Stomach (tissue), 19 donors: ENCODE measurements at places on chromosomes 1 and 21.

DNA sequence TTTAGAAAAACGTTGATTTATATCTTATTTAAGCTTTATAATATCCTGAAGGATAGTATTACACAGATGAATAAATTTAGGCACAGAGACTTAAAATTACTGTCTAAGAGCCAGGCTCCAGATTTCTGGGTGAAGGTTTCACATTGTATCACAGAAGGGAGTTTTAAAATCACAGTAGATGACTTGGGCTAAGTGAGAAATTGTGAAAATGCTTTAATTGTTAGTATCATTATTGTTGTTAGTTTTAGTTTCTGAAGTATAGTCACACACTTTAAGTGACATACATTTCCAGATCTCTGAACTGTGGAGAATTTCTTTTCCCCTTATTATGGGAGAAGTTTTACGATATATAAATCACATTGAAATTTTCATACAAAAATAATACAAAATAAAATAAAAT, 83.5 kb downstream of the NDUFS5 start:
- no peak for DNase-seq

- no peak for DNase-seq
These were observed 89.9 kb upstream of the SLC2A1 start for GRCh38 chr1:43048601-43049011.

DNA sequence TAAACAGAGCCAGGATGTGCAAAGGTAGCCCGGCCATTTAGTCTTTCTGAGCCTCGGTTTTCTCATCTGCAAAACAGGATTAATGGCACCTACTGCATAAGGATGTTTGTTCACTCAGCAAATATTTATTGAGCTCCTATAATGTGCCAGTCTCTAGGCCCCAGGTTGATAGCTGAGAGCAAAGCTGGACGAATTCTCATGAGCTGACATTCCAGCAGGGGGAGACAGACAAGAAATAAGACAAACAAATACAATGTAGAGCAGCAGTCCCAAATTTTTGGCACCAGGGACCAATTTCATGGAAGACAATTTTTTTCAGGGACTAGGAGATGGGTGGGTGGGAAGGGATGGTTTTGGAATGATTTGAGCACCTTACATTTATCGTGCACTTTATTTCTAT, 74.3 kb upstream of the PAX7 start:
- no peak for DNase-seq

- no peak for DNase-seq
These were observed 1518.9 kb upstream of the B3GALT2 start for GRCh38 chr1:194705123-194705854.

- DNase-seq, result no peak
These were observed 42.7 kb downstream of the APP start for GRCh38 chr21:26127918-26128317.

DNA sequence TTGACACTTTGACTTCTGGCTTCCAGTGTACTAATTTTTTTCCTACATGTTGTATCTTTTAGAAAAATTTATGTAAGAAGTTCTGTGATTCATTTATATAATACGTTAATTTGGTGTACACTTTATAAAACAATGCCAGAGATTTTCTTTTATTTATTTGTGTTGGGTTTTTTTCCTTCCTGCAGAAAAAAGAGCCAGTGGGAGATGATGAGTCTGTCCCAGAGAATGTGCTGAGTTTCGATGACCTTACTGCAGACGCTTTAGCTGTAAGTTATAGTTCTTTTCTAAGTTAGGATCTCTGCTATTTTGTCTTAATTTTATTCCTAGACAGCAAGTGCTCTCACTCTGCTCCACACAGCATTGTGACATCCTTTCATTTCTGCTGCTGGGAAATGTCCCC, 14.4 kb downstream of the SARS1 start:
- no peak for DNase-seq

DNA sequence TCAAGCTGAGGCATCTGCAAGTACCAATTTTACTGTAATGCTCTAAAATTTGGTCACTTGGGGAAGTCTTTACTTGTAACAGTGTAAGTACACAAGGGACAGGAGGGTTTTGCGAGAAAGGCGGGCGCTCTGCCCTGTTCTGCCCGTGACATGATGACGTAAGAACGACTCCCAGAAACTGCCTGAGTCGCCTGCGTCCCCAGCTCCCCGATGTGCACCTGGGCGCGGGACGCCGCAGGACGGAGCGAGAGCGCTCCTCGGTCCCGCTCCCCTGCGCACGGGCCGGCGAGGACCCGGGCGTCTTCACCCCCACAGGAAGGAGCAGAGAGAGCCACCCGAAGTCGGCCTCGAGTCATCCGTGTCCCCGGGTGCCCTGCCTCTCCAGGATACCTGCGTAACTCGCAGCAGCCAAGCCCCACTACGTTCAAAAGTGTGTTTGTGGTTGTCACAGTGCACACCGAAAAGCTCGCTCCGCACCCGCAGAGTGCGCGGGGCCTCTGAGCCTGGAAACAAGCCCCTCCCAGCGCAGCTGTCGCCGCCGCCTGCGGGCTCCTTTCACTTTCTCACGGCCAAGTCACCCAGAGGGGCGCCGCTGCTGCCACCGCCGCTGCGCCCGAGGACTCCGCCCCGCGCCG, 3.3 kb upstream of the ZBTB18 start:
- DNase-seq, result peak; percentile 90

DNA sequence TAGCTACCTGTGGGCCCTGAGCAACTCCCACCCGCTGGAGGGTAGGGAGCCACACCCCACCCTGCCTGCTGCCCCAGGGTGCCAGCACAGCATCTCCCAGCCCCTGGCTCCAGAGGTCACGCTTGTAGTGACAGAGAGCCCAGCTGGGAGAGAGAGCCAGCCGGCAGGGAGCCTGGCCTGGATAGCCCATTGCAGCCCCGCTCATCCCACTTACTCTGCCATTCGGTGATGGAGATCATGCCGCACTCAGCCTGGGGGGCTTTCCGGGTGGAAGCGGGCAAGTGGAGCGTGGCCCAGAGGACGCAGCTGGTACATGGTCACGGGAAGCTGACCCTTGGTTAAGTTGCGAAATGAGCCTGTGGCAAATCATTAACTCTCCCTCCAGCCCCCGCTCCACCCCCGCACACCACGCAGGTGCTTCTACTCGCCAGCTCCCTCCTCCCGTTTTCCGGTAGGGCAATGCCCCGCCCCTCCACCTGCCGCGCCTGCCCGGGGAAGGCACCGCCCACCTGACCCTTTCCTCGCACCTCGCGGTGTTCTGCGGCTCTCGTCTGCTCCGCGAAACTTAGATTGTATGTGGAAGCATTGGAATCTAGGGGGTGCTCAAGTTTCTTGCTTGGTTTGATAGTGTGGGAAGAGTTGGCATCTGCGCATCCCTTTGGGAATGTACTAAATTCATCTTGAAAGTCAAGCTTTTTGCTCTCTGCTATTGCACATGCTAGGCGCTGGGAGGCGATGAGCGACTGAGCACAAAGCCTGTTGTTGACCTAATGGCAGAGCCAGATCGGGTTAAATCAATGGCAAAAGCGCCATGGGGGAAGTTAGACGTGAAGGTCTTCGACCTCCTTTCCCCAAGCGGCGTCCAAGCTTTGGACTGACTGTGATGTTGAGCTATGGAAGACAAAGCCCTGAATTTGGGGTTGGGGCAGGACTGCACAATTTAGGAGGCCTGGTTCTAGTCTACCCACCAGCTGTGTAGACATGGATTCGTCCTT, at the start of gene GOLT1A:
Gene GOLT1A, minus strand, starts transcription at position 321 of the 995 bp plus-strand sequence. Its CDS starts 82 bp downstream, at position 239.
- peak; percentile 95 for DNase-seq

GRCh38 chr1:34858901-34859445, 576 bp downstream of the SMIM12 start:
- no peak for DNase-seq

- DNase-seq, result peak; percentile 30
These were observed 4.3 kb downstream of the TRIM46 start for GRCh38 chr1:155177918-155178281.

DNA sequence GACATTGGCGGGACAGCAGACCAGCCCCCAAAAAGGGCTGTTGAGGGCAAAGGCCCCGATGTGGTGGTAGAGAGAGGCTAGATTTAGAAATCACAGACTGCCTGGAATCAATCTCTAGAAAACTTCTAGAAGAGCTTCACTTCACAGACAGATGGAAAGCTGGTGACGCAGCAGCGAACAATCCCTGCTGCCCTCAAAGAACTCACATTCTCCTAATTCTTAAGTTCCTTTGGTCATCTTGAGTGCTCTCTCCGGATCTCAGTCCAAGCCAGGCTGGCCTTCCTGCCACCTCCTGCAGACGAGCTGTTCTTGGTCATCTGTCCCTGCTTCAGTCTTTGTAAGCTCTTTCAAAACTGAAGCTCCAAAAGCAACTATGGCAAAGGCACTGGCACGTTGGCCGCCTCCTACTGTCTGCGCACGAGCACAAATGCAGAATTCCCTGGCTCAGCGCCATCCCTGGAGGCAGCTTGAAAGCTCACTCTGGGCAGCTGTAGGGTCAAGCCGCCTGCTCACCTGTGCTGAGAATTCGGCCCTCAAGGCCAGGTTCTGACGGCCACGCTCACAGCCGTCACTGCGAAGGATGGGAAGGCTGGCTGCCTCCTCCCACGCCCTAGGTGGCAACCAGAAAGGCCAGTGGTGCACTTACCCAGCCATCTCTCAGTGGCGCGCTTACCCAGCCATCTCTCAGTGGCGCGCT, 110.6 kb downstream of the NPHP4 start:
- DNase-seq, result no peak

GRCh38 chr1:218413179-218413578, 68.0 kb downstream of the TGFB2 start:
- no peak for DNase-seq

DNA sequence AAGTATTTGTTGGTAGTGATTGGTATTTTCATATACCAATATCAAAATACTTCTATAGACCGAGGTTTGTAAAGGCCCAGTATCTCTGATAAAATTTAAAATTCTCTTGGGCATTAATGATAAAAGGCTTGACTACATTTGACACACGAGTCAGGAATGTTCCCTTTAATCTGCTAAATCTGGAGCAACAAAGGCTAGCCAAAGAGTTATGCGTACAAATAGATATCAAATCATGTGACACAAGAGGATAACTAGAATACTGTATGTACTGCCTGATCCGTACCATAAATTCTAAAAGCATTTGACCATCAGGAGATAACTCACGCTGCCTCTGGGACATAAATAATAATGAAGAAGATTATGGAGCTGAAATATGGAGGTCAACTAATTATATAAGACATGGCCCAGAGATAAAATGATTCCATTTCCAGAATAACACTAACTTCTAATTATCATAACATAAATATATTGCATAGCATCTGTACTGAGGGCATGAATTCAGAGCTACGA, 64.2 kb upstream of the SH3GLB1 start:
- no peak for DNase-seq
